ENCODE measurements at places on chromosomes 16 and 17.

GRCh38 chr16:86965331-86965730 is 351.9 kb downstream of the C16orf95 start:
- DNase-seq = no peak

DNA sequence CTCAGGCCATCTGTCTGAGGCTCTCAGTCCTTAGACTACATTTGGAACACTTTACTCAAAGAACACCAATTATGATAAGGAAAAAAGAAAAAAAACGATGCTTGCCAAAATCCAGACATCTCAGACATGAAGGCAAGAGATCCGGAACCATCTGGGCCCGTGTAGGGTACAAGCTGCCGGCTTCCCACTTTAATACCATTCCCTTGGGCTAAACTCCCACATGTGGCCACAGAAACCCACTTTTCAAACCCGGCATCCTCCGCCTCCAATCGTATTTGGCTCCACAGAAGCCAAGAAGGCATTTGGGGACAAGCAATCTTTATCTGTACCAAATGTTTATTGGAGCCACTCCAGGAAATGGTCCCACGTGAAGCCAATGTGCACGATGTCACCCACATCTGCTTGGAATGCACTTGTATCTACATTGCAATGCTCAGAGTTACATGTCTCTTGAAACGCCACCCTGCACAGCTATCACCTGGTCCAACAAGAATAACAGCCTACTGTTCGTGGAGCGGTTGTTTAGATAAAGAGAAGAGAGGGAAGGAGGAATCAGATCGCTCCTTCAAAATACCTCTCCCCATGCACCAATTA is 33.5 kb downstream of the XYLT1 start:
- no peak for DNase-seq

DNA sequence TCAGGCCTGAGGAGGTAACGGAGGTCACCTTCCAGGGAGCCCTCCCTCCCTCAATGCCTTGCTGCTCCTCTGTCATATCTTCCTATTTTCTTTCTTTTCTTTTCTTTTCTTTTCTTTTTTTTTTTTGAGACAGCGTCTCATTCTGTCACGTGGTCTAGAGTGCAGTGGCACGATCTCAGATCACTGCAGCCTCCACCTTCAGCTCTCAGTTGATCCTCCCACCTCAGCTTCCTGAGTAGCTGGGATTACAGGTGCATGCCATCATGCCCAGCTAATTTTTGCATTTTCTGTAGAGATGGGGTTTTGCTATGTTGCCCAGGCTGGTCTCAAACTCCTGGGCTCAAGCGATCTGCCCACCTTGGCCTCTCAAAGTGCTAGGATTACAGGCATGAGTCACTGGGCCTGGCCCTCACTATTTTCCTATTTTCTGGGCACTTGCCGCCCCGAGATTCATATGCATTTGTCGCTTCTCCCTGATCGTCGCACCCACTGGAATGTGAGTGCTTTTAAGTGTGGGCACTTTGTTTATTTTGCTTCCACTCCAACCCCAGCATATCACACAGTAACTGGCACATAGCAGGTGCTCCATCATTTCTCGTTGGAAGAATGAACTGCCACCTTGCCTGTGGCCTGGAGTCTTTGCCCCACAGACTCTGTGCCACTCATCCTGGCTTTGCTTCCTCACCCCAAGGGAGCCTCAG is 31.7 kb downstream of the CPNE2 start:
- DNase-seq = no peak

- DNase-seq = no peak
These were observed 78.6 kb upstream of the TNRC6C start for GRCh38 chr17:77879896-77880280.

GRCh38 chr16:89720551-89720812 is 216 bp downstream of the VPS9D1 start:
- DNase-seq = no peak

- no peak for DNase-seq
These were observed 2.3 kb downstream of the ENKD1 start for GRCh38 chr16:67664258-67664657.

DNA sequence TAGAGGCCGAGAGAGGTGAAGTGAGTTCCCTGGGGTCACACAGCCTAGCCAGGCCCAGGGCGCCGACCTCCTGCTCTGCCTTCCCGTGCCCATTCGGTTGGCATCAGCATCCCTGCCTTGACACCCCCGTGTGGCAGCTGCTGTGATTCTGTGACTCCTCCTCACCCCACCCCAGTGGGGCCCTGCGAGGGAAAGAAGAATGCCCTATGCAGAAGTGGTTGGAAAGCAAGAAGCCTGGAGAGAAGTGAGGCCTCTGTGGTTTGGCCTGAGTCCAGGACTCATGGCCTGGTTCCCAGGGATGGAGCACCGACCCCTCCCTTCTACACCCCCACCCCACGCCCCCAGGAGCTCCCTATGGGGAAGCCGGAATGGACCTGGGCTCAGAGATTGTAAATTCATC is 296.2 kb downstream of the SEC14L1 start:
- no peak for DNase-seq

GRCh38 chr17:54013072-54013471 is 190.3 kb downstream of the KIF2B start:
- no peak for DNase-seq

GRCh38 chr16:82024316-82024715 is 10.7 kb upstream of the HSD17B2 start:
- DNase-seq = peak; percentile 71

DNA sequence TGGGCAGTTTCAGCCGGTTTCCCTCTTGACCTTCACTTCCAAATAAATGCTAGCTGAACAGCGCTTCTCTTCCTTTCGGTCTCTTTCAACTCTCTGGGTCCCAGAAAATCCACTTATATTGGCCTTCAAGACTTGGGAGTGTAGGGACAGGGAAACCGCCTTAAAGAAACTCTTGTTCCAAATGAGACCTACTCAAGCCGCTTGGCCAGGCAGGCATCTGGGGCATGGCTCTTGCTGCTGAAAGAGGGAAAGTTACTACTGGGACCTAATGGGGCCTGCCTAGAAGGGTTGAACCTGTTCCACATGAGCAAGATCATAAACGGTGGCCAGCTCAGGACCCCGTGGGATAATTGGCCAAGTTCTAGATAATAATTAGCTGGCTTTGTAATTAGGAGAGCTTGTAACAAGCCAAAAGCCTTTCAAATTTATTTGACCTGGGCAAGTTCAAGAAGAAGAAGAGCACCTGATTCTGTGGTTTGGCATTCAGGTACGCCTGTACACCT is 13.2 kb downstream of the CDH1 start:
- DNase-seq = no peak

GRCh38 chr16:15811481-15812400 is 45.1 kb downstream of the MYH11 start:
- no peak for DNase-seq

- DNase-seq = no peak
These were observed 342.3 kb downstream of the SNX29 start for GRCh38 chr16:12318661-12319427.

DNA sequence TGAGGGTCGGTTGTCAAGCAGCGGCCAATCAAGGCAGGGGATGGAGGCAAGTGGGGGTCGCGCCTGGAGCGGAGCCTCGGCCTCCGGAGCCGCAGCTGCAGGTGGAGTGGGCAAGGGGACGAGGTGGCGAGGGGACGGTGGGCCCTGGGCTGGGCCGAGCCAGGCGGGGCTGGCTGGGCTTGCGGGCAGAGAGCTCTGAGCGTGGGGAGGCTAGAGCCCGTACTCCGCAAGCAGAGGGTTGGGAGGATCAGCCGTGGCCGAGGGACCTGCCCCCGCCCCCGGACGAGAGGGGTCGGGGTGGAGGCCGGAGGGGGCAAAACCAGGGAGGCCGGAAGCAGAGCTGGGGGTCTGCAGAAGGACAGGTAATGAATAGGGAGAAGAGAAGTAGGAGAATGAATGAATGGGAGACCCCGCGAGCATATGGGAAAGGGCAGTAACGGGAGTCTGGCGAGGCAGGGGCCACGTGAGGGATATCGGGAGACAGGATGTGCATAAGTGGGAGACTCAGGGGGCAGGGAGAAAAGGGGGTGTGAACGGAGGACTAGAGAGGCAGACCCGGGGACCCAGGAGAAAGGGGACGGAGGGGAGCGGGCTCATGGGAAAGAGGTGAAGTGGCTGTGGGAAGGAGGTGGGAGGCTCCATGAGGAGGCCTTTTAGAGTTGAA is at the start of gene KATNB1:
Gene KATNB1, plus strand, starts transcription at position 16 of the 664 bp plus-strand sequence. CDS start 1,474 bp downstream, outside the sequence.
- DNase-seq = no peak

DNA sequence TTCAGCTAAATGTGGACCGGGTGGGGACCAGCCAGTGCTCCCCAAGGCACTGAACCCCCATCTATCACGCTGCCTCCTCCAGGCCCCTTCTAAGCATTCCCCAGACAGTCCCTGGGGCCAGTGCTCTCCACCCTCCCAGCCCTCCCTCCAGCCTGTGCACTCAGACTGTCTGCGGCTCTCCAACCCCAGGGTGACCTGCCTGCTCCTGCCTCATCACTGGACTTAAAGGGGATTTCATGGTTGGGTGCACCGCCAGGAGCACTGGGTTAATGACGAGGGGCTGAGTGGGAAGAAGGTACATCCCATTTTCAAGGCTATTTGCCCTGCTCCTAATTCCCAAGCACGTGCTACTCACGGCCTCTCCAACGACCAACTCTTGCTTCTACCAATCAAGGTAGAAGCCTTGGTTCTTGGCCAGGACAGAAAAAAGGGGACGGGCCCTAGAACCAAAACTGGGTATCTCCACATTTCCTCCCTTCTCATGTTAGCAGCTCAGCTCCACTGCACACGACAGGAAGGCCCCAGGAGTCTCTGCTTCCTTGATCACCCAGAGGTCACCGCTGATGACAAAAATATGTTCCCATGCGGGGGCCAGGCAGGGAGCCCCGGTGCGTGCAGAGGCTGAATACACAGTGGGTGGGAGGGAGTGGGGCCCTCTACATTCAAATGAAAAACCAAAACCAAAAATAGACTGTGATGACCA is 3.5 kb upstream of the ABR start:
- DNase-seq = no peak

DNA sequence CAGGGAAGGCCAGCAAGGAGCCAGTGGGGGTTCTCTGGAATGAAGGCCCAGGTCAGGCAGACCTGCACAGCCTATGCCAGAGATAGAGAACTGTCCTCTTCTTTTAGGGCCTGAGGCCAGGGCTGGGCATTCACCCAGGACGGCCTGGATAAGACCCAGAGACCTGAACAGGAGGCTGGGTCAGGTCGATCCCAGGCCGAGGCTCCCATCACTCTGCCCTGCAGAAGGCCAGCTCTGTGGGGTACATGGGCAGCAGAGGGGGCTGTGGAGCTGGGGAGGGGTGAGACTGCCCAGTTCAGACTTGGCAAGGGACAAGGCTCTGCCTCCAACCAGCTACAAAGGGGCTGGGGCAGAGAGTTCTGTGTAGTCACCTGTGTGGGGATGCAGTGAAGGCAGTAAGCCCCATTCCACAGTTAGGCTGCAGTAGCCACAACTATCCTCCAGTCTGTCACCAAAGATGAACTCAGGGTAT is 14.6 kb downstream of the HSD11B2 start:
- DNase-seq = no peak

GRCh38 chr16:68289621-68290329 is 21.0 kb downstream of the SLC7A6OS start:
- DNase-seq = no peak

- DNase-seq = no peak
These were observed 147.1 kb downstream of the SSH2 start for GRCh38 chr17:29782917-29783316.

- DNase-seq = no peak
These were observed 93.2 kb downstream of the CACNG3 start for GRCh38 chr16:24349320-24349719.

GRCh38 chr17:4161192-4161966 is 18.4 kb downstream of the CYB5D2 start:
- DNase-seq = no peak

DNA sequence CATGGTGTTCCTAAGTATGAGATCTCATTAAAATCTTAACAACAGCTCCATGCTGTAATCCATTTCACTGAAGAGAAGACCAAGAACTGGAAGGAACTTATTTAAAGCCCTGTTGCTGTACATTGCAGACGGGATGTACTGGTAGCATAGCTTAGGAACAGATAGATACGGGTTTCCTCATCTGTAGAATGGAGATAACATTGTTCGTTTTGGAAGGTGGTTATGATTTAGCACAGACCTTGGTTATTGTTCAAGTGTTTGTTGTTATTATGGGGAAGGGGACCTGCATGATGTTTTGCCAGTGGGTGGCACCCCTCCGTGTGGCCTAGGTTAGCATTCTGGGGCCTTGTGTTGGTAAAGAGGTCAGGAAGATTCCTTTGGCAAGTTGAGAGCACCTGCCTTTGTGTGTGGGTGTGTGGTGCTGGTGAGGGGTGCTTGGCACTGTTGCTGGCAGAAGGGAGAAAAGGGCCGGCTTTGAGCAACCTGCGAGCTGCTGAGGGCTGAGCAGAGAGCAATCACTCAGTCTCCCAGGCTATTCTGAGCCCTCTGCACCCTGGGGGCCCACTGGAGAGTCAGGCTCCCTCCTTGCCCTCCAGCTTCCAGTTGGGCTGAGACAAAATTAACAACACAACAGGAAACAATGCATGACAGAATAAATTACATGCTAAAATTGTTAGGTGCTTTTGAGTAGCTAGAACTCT is 2.3 kb downstream of the TAOK2 start:
- DNase-seq = no peak

- peak; percentile 67 for DNase-seq
These were observed 44.2 kb downstream of the WDR45B start for GRCh38 chr17:82603981-82604448.

DNA sequence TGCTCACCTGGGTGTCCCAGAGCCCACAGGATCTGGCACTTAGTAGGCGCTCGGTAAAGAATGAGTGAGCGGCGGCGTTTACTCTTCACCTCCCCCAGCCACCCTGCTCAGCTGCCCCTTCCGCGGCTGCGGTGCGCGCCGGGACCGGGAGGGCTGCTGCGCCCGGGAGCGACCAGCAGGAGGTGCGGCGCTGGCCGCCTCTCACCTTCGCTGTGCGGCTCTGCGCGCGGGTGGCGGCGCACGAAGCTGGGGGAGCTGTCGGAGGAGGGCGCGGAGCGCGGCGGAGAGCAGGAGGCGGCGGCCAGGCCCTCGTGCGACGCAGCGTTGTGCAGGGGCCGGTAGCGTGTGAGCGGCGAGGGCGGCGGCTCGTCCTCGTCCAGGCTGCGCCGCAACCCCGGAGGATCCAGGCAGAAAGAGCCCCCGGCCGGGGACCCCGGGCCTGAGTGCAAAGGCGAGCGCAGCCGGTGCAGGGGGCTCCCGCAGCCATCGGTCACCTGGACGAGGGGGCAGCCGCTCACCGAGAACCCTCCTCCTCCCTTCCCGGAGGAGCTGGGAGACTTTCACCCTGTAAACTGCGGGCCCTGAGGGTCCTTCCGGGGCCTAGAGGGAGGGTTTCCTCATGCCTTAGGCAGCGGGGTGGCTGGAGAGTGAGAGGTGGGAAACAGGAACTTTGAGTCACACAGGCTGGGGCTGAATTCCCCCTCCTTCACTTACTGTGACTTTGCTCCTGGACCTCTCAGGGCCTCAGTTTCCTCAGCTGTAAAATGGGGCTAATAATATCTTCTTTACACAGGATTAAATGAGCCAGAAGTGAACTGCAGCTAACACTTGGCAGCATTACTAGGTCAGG is 12.5 kb downstream of the SAMD14 start:
- no peak for DNase-seq

DNA sequence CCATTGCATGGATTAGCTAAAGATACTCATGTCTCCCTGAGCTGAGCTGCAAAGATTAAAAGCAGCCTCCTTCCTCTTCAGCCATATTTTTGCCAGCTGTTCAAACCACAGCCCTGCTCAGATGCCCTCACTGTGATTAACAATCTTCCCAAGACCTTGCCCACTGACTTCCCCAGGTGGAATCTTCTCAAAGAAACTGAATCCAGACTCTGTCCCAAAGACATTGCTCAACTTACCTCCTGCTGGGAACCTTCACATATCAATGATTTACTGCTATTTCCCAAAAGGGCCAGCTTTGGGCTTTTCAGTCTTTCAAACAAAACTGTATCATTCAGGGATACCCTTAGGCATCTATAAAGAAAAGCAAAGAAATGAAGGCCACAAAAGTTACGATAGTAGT is 9.2 kb downstream of the C17orf67 start:
- DNase-seq = no peak

GRCh38 chr16:83021746-83022145 is 395.0 kb downstream of the CDH13 start:
- DNase-seq = no peak
